ENCODE measurements at places on chromosomes 2 and 18.
A peak's percentile ranks its signal among the peaks of the same experiment; 100 is the strongest.

DNA sequence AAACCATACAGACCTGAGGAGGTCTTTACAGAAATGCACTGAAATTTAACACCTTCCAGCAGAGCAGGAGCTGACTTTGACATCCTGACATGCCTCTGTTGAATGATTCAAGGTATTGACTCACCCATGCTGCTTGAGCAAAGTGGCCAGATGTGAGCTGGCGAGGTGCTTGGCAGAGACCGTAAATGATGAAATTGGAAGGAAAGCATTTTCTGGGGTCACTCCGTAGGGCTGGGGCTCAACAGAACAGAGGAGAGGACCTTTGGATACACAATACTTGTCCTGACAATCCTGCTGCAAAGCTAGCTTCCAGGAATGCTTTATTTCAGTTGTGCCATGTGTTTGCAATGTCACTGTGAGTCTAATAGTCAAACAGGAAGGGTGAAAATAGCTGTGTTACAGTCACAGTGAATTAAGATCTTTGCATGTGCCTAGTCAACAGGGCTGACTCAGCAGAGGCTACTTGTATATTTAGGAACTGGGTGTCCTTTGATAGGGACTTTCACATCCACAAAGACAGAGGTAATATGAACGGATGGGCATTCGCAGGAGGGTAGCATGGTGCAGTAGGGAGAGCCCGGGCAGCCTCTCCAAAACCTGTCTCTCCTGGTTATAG, 31.6 kb upstream of the NCK2 start:
- no peak for DNase-seq

DNA sequence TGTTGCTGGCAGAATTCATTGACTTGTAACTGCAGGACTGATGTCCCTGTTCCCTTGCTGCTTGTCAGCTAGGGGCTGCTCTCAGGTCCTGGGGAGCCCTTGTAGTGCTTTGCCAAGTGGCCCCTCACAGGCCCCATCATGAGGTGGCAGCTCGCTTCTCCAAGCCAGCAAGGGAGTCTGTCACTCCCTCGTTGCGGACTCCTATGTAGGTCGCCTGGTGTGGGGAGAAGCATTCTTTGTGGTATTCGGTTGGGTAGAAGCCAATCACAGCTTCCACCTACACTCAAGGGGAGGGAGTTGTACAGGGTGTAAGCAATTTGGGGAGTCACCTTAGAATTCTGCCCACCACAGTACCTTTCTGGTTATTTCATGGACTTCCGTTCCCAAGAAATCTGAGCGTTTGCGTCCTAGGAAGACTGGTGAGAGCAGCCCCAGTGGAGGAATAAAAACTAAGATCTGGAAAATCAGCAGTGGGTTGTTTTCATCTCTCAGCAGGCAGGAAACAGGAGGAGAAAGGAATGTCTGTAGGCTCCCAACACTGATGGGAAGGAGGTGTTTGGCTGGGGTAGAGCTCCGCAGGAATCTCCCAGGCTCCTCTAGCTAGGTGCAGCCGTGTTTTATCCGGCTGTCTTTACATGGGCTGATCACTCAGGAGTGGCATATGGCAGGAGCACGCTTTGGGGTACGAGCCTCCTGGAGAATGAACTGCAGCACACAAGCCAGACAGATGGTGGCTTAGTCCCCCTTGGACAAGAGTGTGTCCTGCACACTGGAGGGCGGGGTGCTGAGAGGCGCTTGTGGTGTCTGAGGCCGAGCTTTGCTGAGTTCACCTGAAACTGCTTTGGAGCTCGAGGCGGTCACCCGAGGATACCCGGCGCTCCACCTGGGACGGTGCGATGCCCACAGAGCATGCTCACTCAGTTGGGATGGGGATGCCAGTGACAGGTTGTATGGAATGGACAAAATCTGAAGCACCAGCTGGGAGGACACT, 58.3 kb downstream of the LDLRAD4 start:
- DNase-seq, result no peak

DNA sequence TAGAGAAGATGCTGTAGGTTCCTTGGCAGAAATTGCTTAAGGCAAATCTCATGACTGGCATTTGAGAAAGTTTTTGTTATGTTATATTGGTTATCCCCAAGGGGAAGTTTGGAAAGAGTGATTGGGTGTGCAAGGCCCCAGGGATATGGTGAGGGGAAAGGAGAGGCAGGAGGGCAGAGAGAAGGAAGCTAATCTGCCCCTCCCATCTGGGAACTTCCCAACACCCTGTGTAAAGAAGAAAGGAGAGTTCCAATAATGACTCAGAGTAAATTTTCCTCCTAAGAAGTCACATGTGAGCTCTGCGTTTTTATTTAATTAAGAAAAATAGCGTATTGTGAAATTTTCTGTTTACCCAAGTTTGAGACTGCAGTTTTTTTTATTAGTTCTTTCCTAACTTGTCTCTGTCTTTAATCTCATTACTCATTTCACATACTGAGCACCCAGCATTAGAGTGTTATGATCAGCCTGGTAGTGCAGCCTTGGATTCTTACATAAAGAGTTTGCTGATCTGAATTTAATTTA, 3.1 kb upstream of the KYNU start:
- DNase-seq, result no peak

- DNase-seq, result no peak
Observed at GRCh38 chr18:74775239-74775638, 177.6 kb downstream of the ZNF407 start.

- DNase-seq, result no peak
Observed at GRCh38 chr2:238856713-238857567, 9.1 kb downstream of the TWIST2 start.

DNA sequence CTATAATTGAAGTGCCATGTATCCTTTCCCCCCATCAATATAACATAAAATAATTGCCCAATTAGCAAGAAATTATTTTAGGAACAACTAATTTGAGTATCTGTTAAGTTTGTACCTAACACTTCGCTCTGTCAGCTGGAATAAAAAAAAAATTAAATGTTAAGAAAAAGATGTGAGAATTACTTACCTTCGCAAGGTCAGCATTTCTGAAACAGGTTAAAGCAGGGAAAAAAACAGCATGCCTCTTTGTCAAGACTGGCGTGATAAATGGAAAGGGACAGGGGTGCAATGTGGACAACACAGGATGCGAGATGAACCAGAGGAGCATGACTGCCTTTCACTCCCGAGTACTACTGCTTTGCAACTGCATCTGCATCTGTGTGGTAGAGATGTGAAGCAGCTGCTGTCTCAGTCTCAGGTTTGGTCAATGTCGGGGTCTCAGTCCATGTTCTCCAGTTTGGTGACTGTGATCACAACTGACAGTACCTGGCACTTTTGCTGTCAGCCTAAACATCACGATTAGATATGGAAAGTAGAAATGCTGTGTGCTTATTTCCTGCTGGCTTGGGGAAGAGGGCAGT, 565.4 kb upstream of the LRRTM1 start:
- DNase-seq, result no peak

GRCh38 chr2:187658952-187659525, 104.8 kb upstream of the TFPI start:
- DNase-seq, result no peak

- no peak for DNase-seq
Observed at GRCh38 chr2:23454501-23455120, 69.6 kb downstream of the KLHL29 start.

DNA sequence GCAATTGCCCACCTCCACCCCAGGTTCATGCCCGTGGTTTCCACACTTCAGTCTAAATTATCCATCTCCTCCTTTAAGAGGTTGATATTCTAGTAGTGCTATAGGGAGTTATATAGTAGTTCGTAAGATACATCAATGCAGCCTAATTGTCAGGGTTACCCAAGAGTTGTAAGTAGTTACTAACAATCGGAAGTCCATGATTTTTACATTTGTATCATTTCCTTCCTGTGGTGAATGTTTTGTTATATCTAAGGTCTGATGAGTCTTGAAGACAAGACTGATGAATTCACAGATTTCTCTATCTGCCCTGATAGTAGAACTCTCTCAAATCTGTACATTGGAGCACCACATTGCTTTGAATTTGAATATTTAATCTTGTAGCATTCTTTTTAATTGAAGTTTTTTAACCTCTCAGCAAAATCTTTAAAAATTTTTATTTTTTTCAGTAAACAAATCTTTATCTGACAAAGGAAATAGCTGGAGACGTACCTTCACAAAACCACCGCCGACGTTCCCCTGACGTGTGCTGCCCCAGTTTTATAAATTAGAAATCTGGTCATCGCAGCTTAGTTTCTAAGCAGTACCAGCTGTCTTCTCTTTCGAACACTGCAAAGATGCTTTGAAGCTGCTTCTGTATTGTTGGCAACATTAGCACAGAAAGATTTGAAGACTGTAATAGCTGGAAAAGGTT, 264.5 kb downstream of the SOCS6 start:
- DNase-seq, result no peak

DNA sequence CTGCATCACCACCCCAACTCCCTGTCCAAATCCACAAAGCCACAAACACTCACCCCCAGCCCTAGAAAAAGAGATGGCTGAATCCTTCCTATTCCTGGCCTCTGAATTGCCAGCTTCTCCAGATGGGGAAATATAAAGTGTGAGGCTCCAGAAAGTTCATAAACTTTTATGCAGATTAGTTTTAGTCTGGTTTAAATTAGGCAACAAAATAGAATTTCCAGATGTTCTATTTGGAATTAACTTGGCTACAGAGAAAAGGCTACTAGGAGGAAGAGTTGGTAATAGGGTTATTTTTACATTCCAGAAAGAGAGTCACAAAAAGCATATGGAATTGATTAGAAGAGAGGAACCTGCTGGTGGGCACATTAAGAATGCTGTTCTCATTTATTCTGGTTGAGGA, 56.0 kb downstream of the EN1 start:
- no peak for DNase-seq

GRCh38 chr2:187543488-187543887, 10.7 kb downstream of the TFPI start:
- no peak for DNase-seq

DNA sequence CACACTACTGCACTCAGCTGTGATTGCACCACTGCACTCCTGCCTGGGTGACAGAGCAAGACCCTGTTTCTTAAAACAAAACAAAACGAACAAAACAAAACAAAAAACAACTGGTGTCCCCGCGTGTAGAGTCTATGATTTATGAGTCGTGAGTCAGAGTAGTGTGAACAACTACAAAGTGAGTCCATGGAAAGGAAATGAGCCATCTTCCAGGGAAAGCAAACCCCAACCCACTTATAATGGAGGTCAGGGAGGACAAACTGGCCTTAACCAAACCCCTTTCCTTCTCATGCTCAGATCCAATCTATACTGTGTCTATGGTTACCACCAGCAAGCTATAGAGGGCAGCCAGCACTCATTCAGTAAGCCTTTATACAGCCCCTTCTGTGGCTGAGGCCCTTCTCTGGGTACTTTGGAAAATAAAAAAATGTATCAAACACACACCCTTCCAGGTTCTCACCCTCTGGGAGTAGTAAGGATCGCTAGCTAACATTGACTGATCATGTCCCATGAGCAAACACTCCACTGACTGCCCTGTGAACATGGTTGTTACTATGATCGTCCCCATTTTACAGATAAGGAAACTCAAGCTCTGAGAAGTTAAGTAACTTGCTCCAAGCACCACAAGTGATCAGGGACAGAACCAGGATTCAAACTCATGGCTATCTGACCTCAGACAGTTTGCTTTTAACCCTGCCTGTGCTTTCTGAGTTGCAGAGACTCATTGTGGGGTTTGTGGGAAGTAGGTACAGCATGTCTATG, 24.7 kb upstream of the COLEC12 start:
- no peak for DNase-seq

DNA sequence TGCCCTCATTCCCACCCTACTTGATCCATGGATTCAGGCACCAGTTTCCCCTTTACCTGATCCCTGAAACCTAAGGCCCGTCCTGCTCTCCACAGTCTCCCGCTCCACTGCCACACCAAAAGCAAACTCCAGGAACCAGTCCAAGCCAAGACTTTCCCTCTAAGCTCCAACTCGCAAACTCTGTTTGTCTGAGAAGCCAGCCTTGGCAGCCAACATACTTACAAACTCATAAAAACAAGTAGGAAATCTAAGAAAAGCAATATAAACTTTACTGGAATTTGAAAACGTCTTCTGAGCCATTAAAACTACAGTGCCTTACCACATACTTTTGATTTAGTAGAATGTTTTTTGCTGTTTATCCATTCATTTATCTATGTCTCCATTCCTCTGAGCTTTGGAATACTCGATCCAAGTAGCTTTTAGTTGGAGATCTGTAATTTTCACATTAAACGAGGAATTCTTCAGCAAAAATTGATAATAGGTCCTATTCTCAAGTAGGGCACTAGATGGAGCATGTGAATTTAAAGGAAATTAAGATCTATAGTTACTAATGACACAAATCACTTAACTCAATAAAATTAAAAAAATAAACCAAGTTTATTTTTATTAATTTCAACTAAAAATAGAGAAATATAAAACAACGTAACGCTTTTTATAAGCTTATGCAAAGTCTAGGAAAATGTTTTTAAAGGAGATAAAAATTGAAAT, 199.7 kb downstream of the MYO3B start:
- no peak for DNase-seq

- DNase-seq, result no peak
Observed at GRCh38 chr18:31647127-31647753, 37.1 kb downstream of the B4GALT6 start.

DNA sequence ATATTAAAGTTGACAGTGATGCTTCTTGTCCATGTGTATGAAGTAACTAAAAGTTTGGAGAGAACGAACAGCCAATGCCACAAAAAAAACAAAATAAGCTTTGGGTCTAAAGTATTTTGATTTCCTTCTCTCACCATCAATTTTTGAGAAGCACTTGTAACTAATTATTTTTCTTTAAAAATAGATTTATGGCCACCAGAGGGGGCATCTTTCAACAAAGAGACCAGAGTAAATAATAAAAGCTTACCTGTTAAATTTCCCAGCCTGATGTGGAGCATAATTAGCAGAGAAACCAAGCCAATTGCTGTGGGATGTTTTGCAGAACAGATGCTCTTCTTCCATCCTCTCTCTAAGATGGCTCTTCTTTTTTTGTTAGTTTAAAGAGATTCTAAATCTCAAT, 29.0 kb downstream of the LINC00305 start:
- no peak for DNase-seq

DNA sequence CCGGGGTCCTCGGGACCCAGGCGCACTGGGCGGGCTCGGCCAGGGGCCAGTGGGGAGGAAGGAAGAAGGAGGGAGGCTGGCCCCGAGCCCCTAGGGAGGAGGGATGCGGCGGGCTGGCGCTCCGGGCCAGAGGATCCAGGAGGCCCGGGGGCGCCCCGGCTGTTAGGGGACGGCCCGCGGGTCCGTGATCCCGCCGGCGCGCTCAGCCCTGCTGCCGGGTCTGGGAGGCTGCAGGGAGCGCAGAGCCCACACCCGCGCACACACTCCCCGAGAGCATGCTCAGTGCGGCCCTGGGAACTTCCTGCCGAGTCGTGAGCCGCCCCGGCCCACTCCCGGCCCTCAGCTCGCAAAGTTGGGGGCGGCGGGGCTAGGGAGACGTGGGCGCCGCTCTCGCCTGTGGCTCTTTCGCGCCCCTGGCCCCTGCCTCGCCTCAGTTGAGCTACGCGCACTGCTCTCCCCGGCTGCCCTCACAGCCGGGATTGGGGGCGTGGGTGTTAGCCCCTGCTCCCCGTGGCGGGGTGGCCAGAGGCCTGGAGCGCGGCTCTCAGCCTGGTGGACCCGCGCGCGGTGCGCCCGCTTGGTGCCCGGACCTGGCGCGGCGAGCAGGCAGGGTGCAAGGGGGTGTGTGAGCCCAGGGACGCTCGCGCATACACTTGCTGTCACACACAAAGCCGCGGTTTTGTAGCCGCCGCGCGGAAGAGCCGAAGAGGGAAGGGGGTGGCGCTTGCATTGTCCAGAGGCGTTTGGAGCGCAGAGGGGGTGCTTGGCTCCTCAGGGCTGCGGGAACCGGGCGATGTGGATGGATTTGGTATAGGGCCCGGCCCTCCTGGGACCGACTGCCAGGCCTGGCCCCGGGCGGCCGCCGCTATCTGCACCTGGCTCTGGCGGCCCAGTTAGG, 132.9 kb upstream of the MGAT5 start:
- peak; percentile 27 for DNase-seq

- no peak for DNase-seq
Observed at GRCh38 chr2:240325016-240326007, 110.2 kb upstream of the GPC1 start.

All from GM12864 (cell line).